ENCODE measurements at places on chromosomes 4 and X. TPM values are rescaled to one million over a fixed set of nuclear protein-coding genes. Genes with fewer than 3 reads are reported as not detected.
A peak's percentile ranks its signal among the peaks of the same experiment; 100 is the strongest.

The RAB9B gene
- 2.7 TPM for total RNA-seq

The NKX3-2 gene
- total RNA-seq, result not detected

The PLAC8 gene
- not detected for total RNA-seq

GRCh38 chrX:10952619-10953018, 158.5 kb upstream of the HCCS start:
- DNase-seq, result no peak
- H3K27me3 ChIP-seq, result no peaks in the 10 kb centered on the region
- no peak overlapping the region for H3K4me3 ChIP-seq
- no peak overlapping the region for H3K27ac ChIP-seq
- no peaks in the 10 kb centered on the region for H3K36me3 ChIP-seq

GRCh38 chr4:43992552-43992951, 456.1 kb downstream of the KCTD8 start:
- H3K4me3 ChIP-seq, result no peak overlapping the region
- no peak for DNase-seq
- no peaks in the 10 kb centered on the region for H3K27me3 ChIP-seq
- H3K4me1 ChIP-seq, result no peaks in the 10 kb centered on the region

DNA sequence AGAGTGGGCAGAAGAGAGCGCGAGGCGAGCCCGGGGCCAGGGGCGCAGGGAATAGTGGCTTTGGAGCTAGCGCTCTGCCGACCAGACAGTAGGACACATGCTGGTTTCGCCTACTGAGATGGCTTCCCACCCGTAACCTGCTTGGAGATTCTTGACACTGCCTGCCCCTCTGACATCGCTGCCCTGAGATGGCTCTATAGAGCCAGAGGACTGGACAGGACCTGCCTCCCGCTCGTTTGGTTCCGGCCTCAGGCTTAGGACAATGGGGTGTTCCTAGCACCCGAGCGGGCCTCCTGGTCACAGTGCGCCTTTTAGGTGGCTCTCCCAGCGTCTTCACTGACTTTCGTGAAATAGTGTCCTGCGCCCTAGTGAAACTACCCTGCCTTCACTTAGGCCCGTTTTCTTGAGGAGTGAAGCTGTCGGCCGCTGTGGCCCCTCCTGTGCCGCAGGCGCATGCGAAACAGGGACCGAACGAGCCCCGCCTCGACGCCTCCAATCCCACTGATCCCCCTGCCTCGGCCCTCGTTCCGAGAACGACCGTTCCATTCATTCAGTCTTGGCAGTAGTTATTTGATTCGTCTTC, 608 bp downstream of the TAF1 start:
- H3K4me1 ChIP-seq, result peaks cover 21% of the 10 kb centered on the region
- DNase-seq, result no peak
- H3K4me3 ChIP-seq, result peak overlapping the region; percentile 53
- H3K36me3 ChIP-seq, result peaks cover 7% of the 10 kb centered on the region

- no peak overlapping the region for H3K27ac ChIP-seq
- DNase-seq, result no peak
- no peak overlapping the region for H3K4me3 ChIP-seq
- H3K4me1 ChIP-seq, result peaks cover 4% of the 10 kb centered on the region
- no peaks in the 10 kb centered on the region for H3K27me3 ChIP-seq
These were observed 37.0 kb downstream of the HPGDS start for GRCh38 chr4:94305466-94306225.

- H3K4me1 ChIP-seq, result peaks cover 3% of the 10 kb centered on the region
- DNase-seq, result no peak
- H3K4me3 ChIP-seq, result no peak overlapping the region
- no peaks in the 10 kb centered on the region for H3K36me3 ChIP-seq
- no peak overlapping the region for H3K27ac ChIP-seq
These were observed 246.4 kb downstream of the AFAP1 start for GRCh38 chr4:7693237-7693608.

DNA sequence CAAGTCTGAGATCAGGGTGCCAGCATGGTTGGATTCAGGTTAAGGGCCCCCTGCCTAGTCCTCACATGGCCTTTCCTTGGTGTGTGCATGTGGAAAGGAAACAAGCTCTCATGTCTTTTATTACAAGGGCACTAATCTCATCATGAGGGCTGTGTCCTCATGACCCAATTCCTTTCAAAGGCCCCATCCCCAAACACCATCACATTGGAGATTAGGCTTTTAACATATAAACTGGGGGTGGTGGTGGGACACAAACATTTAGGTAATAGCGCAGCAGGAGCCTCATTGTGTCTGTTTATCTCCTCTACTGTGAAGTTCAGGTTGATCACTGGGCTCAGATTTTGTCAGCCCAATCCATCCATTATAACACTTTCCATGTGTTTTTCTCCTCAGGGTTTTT, 41.0 kb downstream of the BEX3 start:
- H3K36me3 ChIP-seq, result no peaks in the 10 kb centered on the region
- no peak overlapping the region for H3K4me3 ChIP-seq
- no peak overlapping the region for H3K27ac ChIP-seq

GRCh38 chr4:4572821-4573220, 31.0 kb upstream of the STX18 start:
- no peak for DNase-seq
- no peaks in the 10 kb centered on the region for H3K36me3 ChIP-seq
- no peaks in the 10 kb centered on the region for H3K27me3 ChIP-seq
- H3K4me1 ChIP-seq, result no peaks in the 10 kb centered on the region

GRCh38 chr4:148044089-148044911, 312.4 kb downstream of the ARHGAP10 start:
- no peak overlapping the region for H3K27ac ChIP-seq
- no peak overlapping the region for H3K4me3 ChIP-seq
- no peaks in the 10 kb centered on the region for H3K27me3 ChIP-seq
- H3K4me1 ChIP-seq, result peaks cover 6% of the 10 kb centered on the region

The MAB21L2 gene
- total RNA-seq, result 0.20 TPM

DNA sequence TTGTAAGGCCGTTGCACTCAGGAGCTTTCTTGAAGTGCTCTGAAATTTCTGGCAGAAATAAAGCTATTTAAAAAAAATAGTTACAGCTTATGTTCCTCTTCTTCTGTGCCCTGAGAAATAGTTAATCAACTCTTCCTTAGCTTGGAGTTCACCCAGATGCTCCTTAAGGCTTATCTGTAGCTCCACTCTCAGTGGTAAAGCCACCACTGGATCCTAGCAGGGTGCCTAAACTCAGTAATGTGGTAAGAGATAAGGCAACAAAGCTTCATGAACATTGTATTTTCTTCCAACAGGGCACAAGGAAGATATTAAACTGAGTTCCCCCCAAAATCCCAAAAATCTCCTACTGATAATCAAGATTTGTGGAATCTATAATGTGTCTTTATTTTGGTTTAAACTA, 299.5 kb downstream of the MAPK10 start:
- H3K36me3 ChIP-seq, result no peaks in the 10 kb centered on the region
- no peaks in the 10 kb centered on the region for H3K27me3 ChIP-seq
- no peak overlapping the region for H3K4me3 ChIP-seq
- DNase-seq, result no peak

DNA sequence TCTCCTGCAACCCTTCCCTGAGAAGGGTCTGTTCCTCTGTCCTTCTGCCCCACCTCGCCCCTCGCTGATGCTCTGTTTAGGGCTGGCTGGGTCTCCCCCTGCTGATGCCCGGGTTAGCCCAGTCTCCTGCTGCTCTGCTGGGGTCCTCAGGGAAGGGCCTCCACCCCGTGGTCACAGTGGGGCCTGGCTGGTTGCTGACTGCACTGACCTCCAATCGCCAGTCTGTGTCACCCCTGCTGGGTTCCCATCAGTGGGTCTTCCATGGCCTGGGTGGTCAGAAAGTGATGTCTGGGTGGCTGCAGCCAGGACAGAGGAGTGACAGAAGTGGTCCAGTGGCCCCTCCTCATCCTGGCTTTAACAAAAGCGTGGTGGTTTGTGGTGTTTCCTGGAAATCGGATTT, 44.7 kb downstream of the EVC start:
- H3K27ac ChIP-seq, result no peak overlapping the region
- no peak overlapping the region for H3K4me3 ChIP-seq
- H3K27me3 ChIP-seq, result no peaks in the 10 kb centered on the region
- H3K4me1 ChIP-seq, result no peaks in the 10 kb centered on the region
- no peak for DNase-seq

The MOB1B gene
- 16.3 TPM for total RNA-seq

DNA sequence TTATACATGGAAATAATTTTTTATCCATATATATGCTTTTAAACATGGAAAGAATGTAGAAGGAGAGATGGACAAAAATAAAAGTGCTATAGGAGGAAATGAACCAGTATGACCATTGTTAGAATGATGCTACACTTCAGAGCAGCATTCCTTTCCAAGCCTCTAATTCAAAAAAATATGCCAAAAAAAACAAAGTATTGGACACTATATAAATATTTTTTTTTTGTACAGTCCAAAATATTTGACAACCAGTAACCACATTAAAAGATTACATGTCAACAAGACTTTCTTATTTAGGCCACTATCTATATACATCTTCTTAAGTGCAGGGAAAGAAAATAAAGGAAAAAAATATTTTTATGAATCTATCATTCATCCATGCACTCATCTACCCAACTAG, 198.6 kb downstream of the LRBA start:
- no peak overlapping the region for H3K4me3 ChIP-seq
- DNase-seq, result no peak
- no peaks in the 10 kb centered on the region for H3K27me3 ChIP-seq
- H3K36me3 ChIP-seq, result no peaks in the 10 kb centered on the region

- no peaks in the 10 kb centered on the region for H3K4me1 ChIP-seq
- H3K36me3 ChIP-seq, result no peaks in the 10 kb centered on the region
- H3K27ac ChIP-seq, result no peak overlapping the region
- H3K4me3 ChIP-seq, result no peak overlapping the region
- no peaks in the 10 kb centered on the region for H3K27me3 ChIP-seq
These were observed 131.4 kb upstream of the ADGRL3 start for GRCh38 chr4:61068745-61069144.

- no peak for DNase-seq
- peak within 1 kb of the TSS; percentile 78 for H3K27ac ChIP-seq
- H3K4me1 ChIP-seq, result peaks cover 3% of the 10 kb centered on the region
- H3K4me3 ChIP-seq, result peak within 1 kb of the TSS; percentile 60
- H3K36me3 ChIP-seq, result no peaks in the 10 kb centered on the region
These were observed at the start of gene CCNQ for GRCh38 chrX:153598541-153599191. Gene CCNQ, minus strand, starts transcription at chrX:153599139. Its CDS starts 66 bp downstream, at chrX:153599073.

The DCHS2 gene
- total RNA-seq, result not detected

DNA sequence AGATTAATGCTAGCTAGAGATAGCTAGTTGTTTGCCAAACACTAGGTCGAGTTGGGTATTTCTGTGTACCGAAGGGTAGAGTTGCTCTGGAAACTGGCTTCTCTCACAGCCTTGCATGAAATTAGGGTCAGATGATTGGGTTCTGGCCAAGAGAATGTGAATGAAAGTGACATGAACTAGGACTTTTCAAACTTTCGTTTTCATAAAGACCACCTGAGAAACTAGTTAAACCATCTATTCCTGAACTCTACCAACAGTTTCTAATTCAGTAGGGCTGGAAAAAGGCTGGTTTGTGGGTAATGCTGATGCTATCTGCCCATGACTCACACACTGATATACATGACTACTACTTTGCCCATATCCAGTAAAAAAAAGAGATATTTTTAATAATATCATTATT, 157.6 kb downstream of the GASK1B start:
- no peaks in the 10 kb centered on the region for H3K27me3 ChIP-seq
- no peak for DNase-seq
- peaks cover 27% of the 10 kb centered on the region for H3K4me1 ChIP-seq
- no peak overlapping the region for H3K27ac ChIP-seq

DNA sequence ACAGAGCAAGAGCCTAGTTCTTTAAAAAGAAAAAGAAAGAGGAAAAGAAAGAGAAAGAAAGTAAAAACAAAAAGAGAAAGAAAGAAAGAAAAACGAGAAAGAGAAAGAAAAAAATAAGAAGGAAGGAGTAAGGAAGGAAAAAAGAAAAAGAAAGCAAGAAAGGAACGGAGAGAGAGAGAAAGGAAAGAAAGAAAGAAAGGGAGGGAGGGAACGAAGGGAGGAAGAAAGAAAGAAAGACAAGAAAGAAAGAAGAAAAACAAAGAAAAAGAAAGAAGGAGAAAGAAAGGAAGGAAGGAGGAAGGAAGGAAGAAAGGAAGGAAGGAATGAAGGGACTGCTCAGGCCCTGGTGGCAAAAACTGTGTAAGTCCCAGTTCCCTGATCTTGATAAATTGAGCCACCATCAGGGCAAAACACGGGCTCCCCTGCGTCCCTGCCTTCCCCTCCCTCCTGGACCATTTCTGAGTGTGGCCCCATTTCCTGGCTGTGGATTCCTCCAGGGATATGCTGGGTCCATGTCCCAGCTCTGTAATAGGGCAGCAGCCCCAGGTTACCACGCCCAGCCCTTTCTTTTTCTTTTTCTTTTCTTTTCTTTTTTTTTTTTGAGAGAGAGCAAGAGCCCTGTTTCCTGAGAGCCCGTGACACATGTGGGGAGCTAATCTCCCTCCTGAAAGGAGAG, 44.8 kb downstream of the SHOX start:
- H3K36me3 ChIP-seq, result no peaks in the 10 kb centered on the region
- H3K4me3 ChIP-seq, result no peak overlapping the region
- no peak overlapping the region for H3K27ac ChIP-seq
- no peak for DNase-seq
- H3K27me3 ChIP-seq, result no peaks in the 10 kb centered on the region
- H3K4me1 ChIP-seq, result no peaks in the 10 kb centered on the region

DNA sequence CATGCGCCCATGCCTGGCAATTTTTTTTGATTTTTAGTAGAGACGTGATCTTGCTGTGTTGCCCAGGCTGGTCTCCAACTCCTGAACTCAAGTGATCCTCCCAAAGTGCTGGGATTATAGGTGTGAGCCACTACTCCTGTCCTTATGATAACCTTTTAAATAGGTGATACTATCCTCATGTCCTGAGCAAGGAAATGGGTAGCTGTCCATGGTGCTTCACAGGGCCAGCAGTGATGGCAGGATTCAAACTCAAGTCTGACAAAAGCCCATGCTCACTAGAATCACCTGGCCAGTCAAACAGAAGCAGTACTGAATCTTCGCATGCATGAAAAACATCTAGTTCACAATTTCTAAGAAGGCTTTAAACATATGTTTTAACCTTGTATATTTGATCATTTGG, 235.1 kb downstream of the NR3C2 start:
- no peak for DNase-seq
- no peaks in the 10 kb centered on the region for H3K4me1 ChIP-seq
- no peak overlapping the region for H3K27ac ChIP-seq
- H3K4me3 ChIP-seq, result no peak overlapping the region
- no peaks in the 10 kb centered on the region for H3K36me3 ChIP-seq
- no peaks in the 10 kb centered on the region for H3K27me3 ChIP-seq

The VSIG1 gene
- total RNA-seq, result not detected

- H3K36me3 ChIP-seq, result no peaks in the 10 kb centered on the region
- no peaks in the 10 kb centered on the region for H3K4me1 ChIP-seq
- no peak overlapping the region for H3K4me3 ChIP-seq
- no peaks in the 10 kb centered on the region for H3K27me3 ChIP-seq
- no peak overlapping the region for H3K27ac ChIP-seq
These were observed 57.5 kb downstream of the GPR82 start for GRCh38 chrX:41781500-41781899.

- H3K36me3 ChIP-seq, result no peaks in the 10 kb centered on the region
- H3K27ac ChIP-seq, result no peak overlapping the region
- H3K4me1 ChIP-seq, result peaks cover 17% of the 10 kb centered on the region
- no peak for DNase-seq
- no peak overlapping the region for H3K4me3 ChIP-seq
These were observed 2.9 kb downstream of the GRIA2 start for GRCh38 chr4:157223456-157223855.

All from tibial nerve (tissue), 4 donors.